ENCODE measurements at places on chromosomes 2 and 18. TPM values are rescaled to one million over a fixed set of nuclear protein-coding genes. Genes with fewer than 3 reads are reported as not detected.

The ATG9A gene
- total RNA-seq: 57.8 TPM

The CD8A gene
- total RNA-seq: not detected

The C2orf92 gene
- 1.9 TPM for total RNA-seq

The OSR1 gene
- total RNA-seq: 5.1 TPM

GRCh38 chr2:65364986-65365733 is 67.2 kb downstream of the SPRED2 start:
- H3K4me1 ChIP-seq: no peaks in the 10 kb centered on the region
- no peak for DNase-seq
- no peak overlapping the region for H3K4me3 ChIP-seq
- H3K36me3 ChIP-seq: no peaks in the 10 kb centered on the region

DNA sequence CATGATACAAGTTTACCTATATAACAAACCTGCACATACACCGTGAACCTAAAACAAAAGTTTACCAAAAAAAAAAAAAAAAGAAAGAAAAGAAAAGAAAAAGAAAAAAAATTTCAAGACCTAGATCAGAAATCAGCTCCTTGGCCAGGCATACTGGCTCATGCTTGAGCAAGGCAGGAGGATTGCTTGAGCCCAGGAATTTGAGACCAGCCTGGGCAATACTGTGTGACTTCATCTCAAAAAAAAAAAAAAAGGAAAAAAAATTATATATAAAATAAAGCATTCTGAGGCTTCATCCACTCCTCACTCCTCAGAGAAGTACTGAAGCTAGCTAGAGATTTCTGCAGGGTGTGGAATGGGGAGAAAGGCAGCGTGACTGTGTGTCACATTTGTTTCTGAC is 11.8 kb upstream of the PROC start:
- no peak overlapping the region for H3K4me3 ChIP-seq
- peaks cover 6% of the 10 kb centered on the region for H3K4me1 ChIP-seq
- no peak overlapping the region for H3K27ac ChIP-seq

GRCh38 chr2:20541294-20541640 is 94.4 kb downstream of the RHOB start:
- no peak for DNase-seq
- no peaks in the 10 kb centered on the region for H3K36me3 ChIP-seq
- no peaks in the 10 kb centered on the region for H3K27me3 ChIP-seq
- H3K4me1 ChIP-seq: no peaks in the 10 kb centered on the region

GRCh38 chr2:43223521-43224001 is 2.8 kb downstream of the ZFP36L2 start:
- peaks cover 49% of the 10 kb centered on the region for H3K4me1 ChIP-seq
- peak overlapping the region; percentile 13 for H3K4me3 ChIP-seq
- peak overlapping the region; percentile 45 for H3K27ac ChIP-seq
- no peak for DNase-seq
- H3K36me3 ChIP-seq: peaks cover 38% of the 10 kb centered on the region

DNA sequence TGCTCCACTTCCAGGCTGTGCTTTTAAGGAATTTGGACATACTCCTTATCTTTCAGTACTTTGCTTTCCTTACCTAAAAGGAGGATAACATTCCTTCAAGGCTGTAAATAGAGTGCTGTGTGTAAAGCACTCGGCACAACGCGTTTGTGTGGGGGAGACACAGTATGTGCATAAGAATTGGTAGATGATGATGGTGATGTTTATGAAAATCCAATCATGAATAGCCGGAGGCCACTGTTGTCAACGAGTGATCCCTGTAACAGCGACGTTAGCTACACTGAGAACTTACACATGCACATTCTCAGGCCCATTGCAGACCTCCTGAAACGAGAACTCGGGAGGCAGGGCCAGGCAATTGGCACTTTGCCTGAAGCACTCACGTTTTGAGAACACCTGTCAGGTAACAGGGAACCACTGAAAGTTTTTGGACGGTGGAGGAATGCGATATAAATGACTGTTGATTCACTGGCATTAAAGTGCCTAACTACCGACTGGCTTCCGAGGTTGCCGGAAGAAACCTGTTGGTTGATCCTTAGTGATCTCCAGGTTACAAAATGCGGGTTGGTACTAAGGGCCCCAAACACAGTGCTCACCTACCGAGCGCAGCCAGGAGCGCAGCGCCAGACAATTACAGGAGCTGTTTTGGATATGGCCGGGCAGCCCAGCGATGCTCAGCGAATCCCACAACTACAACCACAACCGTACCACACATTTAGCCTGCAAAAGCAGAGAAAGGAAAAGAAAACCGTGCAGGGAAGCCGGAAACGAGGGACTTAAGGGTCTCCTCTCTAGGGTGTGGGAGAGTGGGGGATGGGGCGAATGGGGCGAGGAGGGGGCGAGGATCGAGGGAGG is 1.0 kb upstream of the MAP4K4 start:
- no peaks in the 10 kb centered on the region for H3K27me3 ChIP-seq
- H3K36me3 ChIP-seq: no peaks in the 10 kb centered on the region
- peaks cover 3% of the 10 kb centered on the region for H3K4me1 ChIP-seq
- no peak overlapping the region for H3K4me3 ChIP-seq
- peak overlapping the region; percentile 43 for H3K27ac ChIP-seq

DNA sequence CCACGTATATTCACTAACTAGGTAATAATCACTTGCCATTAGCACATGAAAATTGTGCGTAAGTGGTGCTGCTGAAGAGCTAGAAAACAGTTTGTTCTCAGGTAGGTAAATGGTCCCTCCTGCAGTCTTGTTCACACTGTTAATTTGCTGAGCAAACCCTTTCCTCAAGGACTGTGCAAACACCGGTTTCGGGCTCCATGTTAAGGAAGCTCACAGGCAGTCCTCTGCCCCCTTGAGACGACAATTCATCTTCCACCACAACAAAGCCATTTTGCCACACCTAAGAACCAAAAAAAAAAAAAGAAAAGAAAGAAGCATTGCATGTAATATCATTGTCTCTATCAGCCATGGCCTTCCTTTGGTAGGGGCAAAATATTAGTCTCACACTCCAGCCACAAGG is 193.9 kb downstream of the BCL11A start:
- no peaks in the 10 kb centered on the region for H3K27me3 ChIP-seq
- no peaks in the 10 kb centered on the region for H3K36me3 ChIP-seq
- H3K27ac ChIP-seq: no peak overlapping the region

DNA sequence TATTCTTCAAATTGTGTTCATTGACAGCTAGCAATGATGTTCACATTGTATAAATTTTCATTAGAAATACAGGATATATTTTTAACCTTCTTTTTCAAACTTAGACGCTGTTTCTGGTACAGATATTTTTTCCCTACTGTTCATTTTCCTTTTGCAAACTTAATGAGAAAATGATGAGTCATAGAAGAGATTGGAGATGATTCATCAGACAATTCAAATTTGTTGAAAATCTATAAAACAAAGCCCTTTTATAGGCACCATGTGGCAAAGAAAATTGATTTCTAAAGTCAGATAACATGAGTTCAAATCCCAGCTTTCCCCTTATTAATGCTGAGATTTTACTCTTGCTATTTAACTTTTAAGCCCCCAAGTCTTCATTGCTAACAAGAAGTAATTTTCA is 728.8 kb upstream of the DDX18 start:
- no peaks in the 10 kb centered on the region for H3K36me3 ChIP-seq
- H3K4me1 ChIP-seq: no peaks in the 10 kb centered on the region
- no peak for DNase-seq
- no peak overlapping the region for H3K27ac ChIP-seq

- no peak overlapping the region for H3K27ac ChIP-seq
- H3K4me3 ChIP-seq: no peak overlapping the region
- DNase-seq: no peak
These were observed 1877.7 kb upstream of the LRRTM1 start for GRCh38 chr2:82182270-82182669.

DNA sequence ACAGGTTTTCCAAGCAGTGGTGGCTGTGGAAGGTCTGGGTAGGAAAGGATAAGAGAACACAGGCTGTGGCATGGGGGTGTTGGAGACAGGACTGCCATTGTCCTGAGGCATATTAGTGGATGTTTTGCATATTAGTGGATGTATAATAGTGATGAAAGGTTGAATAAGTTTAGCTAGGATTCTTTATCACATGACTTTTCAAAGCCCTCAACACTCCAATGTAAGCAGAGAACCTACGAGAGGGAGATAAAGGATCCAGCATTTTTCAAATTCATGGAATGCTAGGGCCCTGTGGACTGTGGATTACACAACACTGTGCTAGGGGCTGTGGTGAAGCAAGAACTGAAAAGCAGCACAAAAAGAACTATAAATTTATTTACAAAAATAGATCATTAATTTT is 63.2 kb downstream of the POLE4 start:
- no peaks in the 10 kb centered on the region for H3K36me3 ChIP-seq
- no peak overlapping the region for H3K4me3 ChIP-seq
- H3K27ac ChIP-seq: no peak overlapping the region
- DNase-seq: no peak

DNA sequence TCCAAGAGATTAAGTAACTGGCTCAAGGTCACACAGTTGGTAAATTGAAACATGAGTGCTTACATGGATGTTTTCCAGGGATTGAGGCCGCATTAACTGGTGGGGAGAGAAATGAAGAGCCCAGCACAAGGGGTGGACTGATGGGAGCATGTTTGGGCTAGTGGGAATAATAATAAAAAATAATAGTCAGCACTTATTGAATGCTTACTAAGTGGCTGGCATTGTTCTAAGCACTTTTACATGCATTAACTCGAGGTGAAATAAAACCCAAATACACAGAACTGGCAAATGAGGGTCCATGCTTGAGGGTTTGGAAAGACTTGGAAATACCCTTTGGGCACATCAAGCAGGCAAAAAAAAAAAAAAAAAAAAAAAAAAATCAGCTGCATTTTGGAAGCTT is 34.0 kb upstream of the CDK5R2 start:
- H3K4me3 ChIP-seq: no peak overlapping the region
- no peaks in the 10 kb centered on the region for H3K36me3 ChIP-seq
- no peaks in the 10 kb centered on the region for H3K27me3 ChIP-seq
- no peak overlapping the region for H3K27ac ChIP-seq
- DNase-seq: no peak

DNA sequence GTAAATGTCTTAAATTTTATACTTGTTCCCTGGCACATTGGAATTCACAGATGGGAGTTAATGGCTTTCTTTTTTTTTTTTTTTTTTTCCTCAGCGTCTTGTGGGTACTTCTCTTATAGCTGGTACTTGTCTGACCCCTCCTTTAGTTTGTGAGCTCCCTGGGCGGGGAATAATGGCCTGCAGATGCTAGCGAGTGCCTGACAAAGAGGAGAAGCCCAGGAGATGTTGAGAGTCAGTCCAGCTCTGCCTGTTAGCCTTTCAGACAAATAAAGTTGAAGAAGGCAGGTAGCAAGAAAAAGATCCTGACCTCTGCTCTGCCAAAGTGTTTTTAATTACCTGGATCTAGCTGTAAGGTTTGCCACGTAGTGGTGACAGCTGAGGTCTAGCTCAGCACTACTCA is 6.6 kb downstream of the BCL2L11 start:
- H3K4me1 ChIP-seq: peaks cover 14% of the 10 kb centered on the region
- no peaks in the 10 kb centered on the region for H3K27me3 ChIP-seq
- H3K4me3 ChIP-seq: no peak overlapping the region
- H3K36me3 ChIP-seq: no peaks in the 10 kb centered on the region
- no peak overlapping the region for H3K27ac ChIP-seq

- no peaks in the 10 kb centered on the region for H3K27me3 ChIP-seq
- no peaks in the 10 kb centered on the region for H3K4me1 ChIP-seq
- H3K4me3 ChIP-seq: no peak overlapping the region
- no peaks in the 10 kb centered on the region for H3K36me3 ChIP-seq
These were observed 169.5 kb downstream of the MTCL1 start for GRCh38 chr18:8874872-8875271.

- H3K4me1 ChIP-seq: peaks cover 9% of the 10 kb centered on the region
- peak; percentile 38 for DNase-seq
- no peaks in the 10 kb centered on the region for H3K36me3 ChIP-seq
- peak overlapping the region; percentile 36 for H3K27ac ChIP-seq
- H3K4me3 ChIP-seq: no peak overlapping the region
These were observed 76.4 kb upstream of the ZEB2 start for GRCh38 chr2:144596073-144596871.

- H3K4me1 ChIP-seq: no peaks in the 10 kb centered on the region
- no peak for DNase-seq
- no peaks in the 10 kb centered on the region for H3K27me3 ChIP-seq
- no peak overlapping the region for H3K4me3 ChIP-seq
- H3K36me3 ChIP-seq: no peaks in the 10 kb centered on the region
These were observed 521.3 kb downstream of the METTL4 start for GRCh38 chr18:2049986-2050385.

- no peaks in the 10 kb centered on the region for H3K27me3 ChIP-seq
- H3K36me3 ChIP-seq: peaks cover 3% of the 10 kb centered on the region
- H3K4me1 ChIP-seq: no peaks in the 10 kb centered on the region
- no peak overlapping the region for H3K27ac ChIP-seq
These were observed 22.9 kb downstream of the SERPINB8 start for GRCh38 chr18:63992751-63993150.

DNA sequence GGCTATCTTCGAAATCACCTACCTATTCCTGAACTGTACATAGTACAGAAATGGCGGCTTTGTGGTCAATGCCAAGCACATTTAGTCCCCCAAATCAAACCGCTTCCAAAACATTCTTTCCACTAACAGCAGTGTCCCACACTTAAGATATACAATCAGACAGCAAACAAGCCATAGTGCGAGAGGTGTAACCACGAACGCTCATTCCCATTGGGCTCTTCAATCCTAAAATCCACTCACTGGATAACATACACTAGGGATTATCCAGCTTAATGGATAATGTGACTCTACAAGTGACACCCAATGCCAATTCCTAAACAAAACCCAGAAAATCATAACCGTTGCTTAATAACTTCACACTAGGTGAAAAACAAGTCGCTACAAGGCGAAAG is 2.0 kb downstream of the XPO1 start:
- H3K4me3 ChIP-seq: no peak overlapping the region
- H3K27ac ChIP-seq: peak overlapping the region; percentile 92
- no peak for DNase-seq

- no peaks in the 10 kb centered on the region for H3K27me3 ChIP-seq
- H3K36me3 ChIP-seq: no peaks in the 10 kb centered on the region
- DNase-seq: no peak
- H3K27ac ChIP-seq: no peak overlapping the region
These were observed 5.2 kb upstream of the SIGLEC15 start for GRCh38 chr18:45820106-45820745.

DNA sequence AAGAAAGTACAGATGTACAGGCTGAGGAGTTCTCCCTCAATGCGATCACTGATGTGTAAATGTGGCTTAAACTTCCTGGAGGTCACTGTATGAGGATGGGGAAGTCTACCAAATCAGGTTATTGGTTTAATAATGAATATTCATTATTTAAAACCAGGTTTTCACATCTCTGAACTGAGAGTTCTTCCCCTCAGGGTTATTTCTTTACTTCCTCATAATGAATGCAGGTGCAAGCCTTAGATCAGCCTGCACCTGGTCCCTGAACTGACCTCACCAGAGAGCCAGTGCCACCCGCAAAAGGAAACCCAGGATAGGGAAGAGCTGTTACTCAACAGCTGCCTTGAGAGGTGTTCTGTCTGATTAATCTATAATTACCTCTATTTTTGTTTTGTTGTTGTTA is 369.0 kb downstream of the EPHA4 start:
- no peaks in the 10 kb centered on the region for H3K27me3 ChIP-seq
- H3K27ac ChIP-seq: no peak overlapping the region
- H3K4me3 ChIP-seq: no peak overlapping the region
- DNase-seq: no peak

DNA sequence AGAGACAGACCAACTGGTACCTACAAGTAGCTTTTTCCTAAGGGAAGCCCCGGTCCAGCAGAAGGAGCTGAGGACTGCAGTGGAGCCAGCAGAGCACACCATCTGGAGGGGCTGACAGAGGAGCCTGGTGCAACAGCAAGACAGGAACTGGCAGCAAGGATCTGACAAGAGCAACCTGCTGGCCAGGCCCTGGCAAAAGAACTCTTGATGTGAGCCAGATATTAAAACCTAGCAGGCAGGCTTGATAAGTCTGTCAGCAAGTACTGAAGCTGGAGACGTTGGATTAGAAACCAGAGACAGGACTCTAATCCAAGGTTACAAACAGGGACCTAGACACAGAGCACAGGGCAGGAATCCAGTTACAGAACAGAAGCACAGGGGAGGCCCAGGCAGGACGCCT is 260.7 kb upstream of the MGAT5 start:
- H3K4me3 ChIP-seq: no peak overlapping the region
- H3K4me1 ChIP-seq: no peaks in the 10 kb centered on the region
- H3K27ac ChIP-seq: no peak overlapping the region
